Putamen (tissue), 1 donor: ENCODE measurements at places on chromosomes 7 and 10.

- DNase-seq, result no peak
Observed at GRCh38 chr7:128916643-128916915, 6.1 kb upstream of the KCP start.

- no peak for DNase-seq
Observed at GRCh38 chr10:26550774-26551526, 112.8 kb downstream of the APBB1IP start.

GRCh38 chr10:103645141-103646054 is 151.9 kb downstream of the NEURL1 start:
- no peak for DNase-seq

DNA sequence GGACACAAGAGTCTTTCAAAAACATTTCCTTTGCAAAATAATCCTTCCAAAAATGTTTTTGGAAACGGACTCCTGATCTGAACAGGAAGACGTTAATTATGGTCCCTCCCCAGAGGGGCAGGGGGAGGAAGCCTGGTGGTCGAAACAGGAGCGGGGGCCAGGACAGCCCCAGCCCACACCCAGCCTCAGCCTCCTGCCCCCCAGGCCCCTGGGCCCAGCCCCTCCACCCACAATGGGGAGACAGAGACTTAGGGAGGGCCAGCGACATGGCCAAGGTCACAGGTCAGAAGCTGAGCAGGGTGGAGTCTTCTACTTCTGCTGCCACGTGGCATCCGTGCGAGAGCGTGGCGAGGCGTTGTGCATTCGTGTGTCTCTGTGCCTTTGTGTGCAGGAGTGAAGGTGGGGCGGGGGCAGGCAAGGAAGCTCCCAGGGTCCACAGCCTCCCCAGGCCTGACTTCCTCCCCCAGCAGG is 14.0 kb upstream of the GRIFIN start:
- no peak for DNase-seq
